ENCODE measurements at places on chromosomes 12 and 14.
A peak's percentile ranks its signal among the peaks of the same experiment; 100 is the strongest.

- DNase-seq: no peak
Observed at GRCh38 chr14:60649875-60650372, 647 bp upstream of the SIX1 start.

GRCh38 chr12:98646294-98647090, 1.4 kb downstream of the APAF1 start:
- no peak for DNase-seq

- DNase-seq: no peak
Observed at GRCh38 chr12:24835377-24835776, 113.5 kb downstream of the BCAT1 start.

DNA sequence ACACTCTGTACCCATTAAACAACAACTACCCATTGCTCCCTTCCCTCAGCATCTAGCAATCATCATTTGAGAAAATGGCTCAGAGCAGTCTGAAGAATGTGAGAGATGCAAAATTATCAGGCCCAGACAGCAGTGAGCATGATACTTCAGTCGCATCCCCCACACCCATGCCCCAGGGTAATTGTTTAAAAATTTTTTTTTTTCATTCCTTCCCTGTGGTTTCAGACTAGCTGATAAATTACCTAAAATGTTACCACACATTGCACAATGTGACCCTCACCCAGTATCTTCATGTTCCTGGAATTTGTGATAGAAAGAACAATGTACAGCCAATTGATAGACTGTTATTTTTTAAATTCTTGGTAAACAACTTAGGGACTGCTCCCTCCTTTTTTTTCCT, 11.3 kb upstream of the USP15 start:
- no peak for DNase-seq

DNA sequence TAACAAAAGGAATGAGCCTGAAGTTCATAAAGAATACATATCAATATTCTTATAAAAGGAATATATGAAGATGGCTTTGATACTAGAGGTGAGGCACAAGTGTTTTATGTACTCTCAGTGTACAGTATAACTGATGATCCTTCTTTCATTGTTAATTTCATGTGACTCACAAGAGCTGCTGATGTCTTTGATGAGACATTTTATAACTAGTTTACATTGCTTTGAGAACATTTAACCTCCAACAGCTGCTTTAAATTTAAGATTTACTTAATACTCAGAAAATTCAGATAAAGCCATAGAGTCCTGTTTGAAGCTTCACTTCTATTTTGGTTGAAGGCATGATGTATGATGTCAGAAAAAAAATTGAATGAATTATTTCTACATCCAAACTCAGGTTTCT, 59.8 kb downstream of the WASHC4 start:
- DNase-seq: no peak

DNA sequence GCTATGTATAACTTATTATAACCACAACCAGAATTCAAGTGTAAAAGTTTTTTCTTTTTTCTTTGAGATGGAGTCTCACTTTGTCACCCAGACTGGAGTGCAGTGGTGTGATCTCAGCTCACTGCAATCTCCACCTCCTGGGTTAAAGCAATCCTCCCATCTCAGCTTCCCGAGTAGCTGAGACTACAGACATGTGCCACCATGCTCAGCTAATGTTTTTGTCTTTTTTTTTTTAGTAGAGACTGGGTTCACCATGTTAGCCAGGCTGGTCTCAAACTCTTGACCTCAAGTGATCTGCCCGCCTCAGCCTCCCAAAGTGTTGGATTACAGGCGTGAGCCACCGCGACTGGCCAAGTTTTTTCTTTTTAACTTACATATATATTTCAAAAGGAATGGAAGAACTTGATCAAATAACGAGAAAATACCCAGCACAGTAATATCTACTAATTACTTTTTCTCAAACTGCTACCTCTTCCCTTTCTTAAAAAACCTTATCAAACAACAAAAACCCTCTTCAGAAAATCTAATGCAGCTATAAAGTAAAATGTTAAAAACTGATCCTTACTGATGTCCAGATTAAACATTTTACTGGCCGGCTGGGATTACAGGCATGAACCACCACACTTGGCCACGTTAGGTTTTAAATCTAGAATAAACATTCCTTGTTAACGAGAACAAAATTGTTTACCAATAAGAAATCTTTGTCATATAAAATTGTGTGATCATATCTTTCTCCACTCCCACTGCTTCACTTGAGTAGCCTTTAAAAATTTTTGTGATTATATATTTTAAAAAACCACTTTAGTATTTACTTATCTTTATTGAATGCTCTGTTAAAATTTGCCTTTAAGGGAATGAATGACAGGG, 41.3 kb upstream of the WDR89 start:
- DNase-seq: no peak

- DNase-seq: no peak
Observed at GRCh38 chr12:15977999-15978951, 67.1 kb downstream of the DERA start.

GRCh38 chr14:63890553-63890952, 37.7 kb downstream of the SYNE2 start:
- DNase-seq: no peak

DNA sequence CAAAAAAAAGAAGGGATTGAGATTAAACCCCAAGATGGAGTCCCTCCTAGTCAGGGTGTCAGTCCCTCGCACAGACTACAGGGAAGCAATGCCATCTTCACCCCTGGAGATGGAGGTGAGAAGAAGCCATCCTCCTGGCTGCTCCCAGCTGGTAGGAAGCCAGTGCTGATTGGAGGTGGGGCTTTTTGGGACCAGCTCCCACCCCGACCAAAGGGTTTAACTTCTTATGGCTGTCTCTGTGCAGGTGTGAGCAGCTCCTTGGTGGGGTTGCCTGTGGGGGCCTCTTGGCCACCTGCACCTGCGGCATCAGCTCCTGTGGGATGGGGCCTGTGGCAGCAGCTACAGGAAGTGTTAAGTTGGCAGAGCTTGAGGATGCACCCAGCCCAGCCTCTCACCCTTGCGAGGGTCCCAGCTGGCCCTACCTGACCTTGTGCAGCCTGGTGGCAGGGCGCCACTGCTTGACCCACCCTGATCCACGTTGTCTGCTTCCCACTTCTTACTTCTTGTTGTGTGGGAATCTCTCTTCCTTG, 3.8 kb upstream of the KRT86 start:
- no peak for DNase-seq

GRCh38 chr14:61678975-61679374, 16.3 kb upstream of the HIF1A start:
- DNase-seq: no peak

DNA sequence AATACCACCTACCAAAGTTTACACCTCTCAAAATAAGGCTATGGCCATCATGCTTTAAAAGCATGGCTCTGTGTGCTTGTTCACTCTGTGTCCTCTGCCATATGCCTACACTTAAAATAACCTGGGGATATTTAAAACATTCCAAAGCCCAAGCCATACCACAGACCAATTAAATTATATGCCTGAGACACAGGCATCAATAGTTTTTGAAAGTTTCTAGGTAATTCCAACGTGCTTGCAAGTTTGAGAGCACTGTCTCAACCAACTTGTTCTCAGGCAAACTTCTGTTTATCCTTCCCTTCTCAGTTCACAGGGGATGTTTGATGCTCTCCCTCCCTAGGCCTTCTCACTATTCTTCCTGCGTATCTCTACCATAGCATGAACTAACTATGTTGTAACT, 3.4 kb upstream of the FRMD6 start:
- no peak for DNase-seq

GRCh38 chr14:88901189-88901588, 76.7 kb downstream of the TTC8 start:
- DNase-seq: no peak

- no peak for DNase-seq
Observed at GRCh38 chr14:46488374-46488773, 163.2 kb downstream of the RPL10L start.

GRCh38 chr14:30058401-30058800, 130.8 kb upstream of the PRKD1 start:
- no peak for DNase-seq

GRCh38 chr14:97055355-97055754, 258.2 kb downstream of the VRK1 start:
- no peak for DNase-seq

DNA sequence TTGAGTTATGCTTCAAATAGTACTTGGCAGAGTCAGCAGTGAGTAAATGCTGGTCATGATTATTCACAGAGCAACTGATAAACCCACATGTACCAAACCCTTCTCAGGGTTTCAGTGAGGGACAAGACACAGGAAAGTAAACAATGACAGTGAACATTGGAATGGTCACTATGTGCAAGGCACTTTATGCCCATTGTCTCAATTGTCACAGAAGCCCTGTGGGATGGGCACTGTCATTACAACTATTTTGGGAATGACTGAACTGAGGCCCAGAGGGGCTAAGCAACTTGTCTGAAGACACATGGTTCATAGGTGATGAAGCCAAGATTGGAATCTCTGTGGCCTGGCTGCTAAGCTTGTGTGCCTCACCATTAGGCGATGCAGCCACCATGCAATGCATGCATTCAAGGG, 238.5 kb downstream of the RBM19 start:
- no peak for DNase-seq

GRCh38 chr12:57098546-57098945, 9.6 kb downstream of the NAB2 start:
- no peak for DNase-seq

- no peak for DNase-seq
Observed at GRCh38 chr14:59507752-59508103, 23.4 kb downstream of the JKAMP start.

- no peak for DNase-seq
Observed at GRCh38 chr12:40216516-40217288, 8.1 kb upstream of the LRRK2 start.

DNA sequence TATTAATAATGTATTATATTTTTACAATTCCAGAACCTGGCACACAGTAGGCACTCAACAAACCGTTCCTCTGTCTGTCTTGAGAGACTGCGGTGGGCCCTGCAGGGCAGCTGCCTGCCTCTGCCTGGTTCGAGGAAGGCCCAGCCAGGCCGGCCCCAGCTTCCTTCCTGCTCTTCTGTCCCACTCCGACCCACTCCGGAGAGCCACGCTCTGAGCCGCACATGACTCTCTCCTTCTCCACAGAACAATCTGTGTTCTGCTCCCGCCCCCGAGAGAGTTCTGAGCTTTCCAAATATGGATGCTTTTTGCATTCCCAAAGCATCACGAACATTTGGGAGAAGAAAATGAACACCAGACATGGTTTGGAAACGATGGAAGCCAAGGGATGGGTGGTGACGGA, 57.3 kb downstream of the TTC7B start:
- no peak for DNase-seq

DNA sequence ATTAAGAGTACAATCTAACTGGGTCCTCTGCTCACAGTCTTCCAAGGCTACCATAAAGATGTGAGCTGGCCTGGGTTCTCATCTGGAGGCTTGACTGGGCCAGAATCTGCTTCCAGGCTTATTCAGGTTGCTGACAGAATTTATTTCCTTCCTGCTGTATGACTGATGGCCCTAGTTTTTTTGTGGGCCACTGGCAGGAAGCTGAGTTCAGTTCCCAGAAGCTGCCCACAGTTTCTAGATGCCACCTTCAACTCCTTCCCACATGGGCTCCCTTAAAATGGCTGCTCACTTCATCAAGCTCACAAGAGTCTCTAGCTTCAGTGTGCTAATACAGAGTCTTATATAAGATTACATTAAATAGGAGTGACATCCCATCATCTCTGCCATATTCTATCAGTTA, 121.7 kb upstream of the CAND1 start:
- no peak for DNase-seq

GRCh38 chr14:102789349-102789748, 12.1 kb downstream of the TRAF3 start:
- no peak for DNase-seq

DNA sequence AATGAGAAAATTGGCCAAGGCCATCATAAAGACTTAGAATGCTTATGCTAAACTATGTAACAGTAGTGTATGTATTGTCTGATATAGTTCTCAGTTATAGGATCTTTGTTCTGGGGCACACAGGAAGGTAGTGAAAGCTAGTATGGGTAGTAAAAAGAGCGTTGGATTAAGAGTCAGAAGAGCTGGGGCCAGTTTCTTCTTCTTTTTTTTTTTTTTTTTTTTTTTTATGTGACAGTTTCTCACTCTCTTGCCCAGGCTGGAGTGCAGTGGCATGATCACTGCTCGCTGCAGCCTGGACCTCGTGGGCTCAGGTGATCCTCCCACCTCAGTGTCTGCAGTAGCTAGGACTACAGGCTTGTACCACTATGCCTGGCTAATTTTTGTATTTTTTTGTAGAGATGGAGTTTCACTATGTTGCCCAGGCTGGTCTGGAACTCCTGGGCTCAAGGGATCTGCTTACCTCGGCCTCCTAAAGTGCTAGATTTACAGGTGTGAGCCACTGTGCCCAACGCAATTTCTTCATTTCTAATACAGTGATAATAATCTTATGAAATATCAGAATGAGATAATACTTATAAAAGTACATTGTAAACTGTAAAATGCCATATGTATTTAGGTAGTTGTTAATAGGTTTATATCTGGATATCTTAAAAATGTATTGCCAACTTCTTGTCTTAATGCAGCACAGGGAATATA, 7.4 kb downstream of the MDM2 start:
- no peak for DNase-seq

- no peak for DNase-seq
Observed at GRCh38 chr14:91706996-91707395, 24.9 kb downstream of the CATSPERB start.

DNA sequence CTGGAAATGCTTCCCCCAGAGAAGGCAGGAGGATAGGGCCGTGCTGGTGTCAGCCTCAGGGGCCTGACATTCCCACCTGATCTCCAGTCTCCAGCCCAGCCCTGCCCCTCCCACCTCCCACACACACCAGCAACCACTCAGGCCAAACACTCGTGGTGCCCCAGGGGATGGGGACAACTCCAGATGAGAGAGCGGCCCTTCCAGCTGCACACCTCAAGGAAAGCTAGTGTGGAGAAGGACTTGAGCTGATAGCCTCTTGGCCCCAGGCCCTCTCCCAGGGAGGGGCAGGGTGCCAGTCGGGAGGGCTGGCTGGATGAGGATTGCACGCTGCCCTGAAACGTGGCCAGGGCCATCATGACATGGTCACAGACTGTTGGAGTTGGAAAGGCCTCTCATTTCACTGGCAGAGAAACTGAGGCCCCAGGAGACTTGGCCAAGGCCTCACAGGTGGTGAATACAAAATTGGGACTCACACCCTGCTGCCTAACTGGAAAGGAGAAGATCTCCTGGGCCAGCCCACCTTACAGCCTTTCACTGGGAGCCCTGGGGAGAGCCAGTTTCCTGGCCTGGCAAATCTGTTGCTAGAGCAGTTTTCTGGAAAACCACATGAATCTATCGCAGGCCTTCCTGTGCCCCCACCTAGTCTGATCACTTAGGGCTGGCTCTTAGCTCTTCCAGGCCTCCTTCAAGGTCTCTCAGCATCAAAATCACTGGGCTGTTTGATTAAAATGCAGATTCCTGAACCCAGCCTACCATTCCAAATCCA, 52.1 kb downstream of the IRF2BPL start:
- DNase-seq: no peak

DNA sequence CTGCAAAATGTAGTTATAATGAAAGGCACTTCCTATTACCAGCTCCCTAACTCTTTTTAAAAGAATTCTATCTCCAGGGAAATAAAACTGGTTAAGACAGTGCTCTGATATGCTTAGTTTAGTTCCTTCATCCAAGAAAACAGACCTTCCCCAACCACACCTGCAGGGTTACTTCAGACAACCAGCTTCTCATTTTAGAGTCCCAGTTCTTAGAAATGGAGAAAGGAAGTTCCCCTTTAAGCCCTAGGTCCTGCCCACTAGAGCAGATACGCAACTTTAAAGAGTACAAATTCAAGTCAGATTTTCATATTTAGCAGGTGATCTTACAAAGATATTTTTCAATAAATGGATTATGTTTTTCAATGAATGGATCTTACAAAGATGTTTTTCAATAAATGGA, 4.4 kb upstream of the WSB2 start:
- DNase-seq: peak; percentile 3

Data from CD4-positive, alpha-beta T cell (primary cell).